ENCODE measurements at places on chromosomes 5 and 9.
A peak's percentile ranks its signal among the peaks of the same experiment; 100 is the strongest.

- DNase-seq = no peak
These were observed 210.1 kb downstream of the PRDM9 start for GRCh38 chr5:23717486-23717885.

DNA sequence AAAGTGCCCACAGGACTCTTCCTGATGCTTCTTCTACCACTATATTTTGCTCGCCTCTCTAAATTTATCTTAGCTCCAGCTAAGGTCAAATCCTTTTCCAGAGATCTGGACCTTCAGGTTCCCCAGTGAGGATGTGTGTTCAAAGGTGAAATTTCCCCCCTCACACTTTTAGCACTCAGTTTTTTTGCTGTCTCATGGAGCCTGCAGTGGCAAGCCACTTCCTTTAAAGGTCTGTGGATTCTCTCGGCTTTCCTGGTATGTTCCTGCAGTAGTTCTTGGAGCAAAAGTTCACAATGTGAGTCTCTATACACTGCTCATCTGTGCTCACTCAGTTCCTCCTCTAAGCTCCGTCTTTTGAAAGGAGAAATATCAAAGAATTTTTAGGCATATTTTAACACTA is 181.4 kb downstream of the LURAP1L start:
- no peak for DNase-seq

GRCh38 chr5:88683506-88684135 is 199.4 kb downstream of the MEF2C start:
- DNase-seq = no peak

- no peak for DNase-seq
These were observed 31.7 kb downstream of the MTX3 start for GRCh38 chr5:79959407-79959806.

DNA sequence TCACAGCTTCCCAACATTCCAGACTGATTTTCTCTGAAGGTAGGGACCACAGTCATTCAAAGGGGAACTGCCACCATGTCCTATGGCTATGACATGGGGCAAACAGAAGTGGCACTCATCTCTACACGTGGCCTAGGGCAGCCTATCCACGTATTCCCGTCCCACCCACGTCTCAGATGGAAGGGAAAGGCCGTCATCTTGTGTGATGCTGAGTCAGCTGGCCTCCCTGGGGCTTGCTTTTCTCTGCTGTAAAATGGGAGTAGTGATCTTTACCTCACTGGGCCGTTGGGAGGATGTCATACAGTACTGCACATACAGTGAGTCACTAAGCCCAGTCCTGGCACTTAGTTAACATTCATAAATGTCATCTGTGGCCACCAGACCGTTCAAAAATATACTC is 72.3 kb downstream of the RAPGEF1 start:
- DNase-seq = no peak

- DNase-seq = no peak
These were observed 137.6 kb downstream of the CCDC192 start for GRCh38 chr5:127840809-127841208.

DNA sequence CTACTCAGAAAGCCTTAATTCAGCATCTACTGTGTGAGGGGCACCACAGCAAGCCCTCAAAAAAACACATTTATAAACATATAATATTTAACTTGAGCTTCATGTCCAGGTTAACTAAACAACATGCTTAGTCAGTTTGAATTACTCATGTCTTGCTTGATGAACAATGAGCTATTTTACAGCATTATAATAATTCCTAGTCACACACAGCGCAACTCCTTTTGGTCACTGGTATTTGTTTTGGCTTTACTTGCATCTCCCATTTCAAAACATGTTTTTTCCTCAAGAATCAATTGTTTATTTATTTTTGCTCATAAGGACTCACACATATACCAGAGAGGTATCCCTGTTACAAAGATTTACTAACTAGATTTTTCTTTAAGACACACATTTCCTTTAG is 616.7 kb upstream of the DAB2 start:
- no peak for DNase-seq

GRCh38 chr5:175542232-175542965 is 64.0 kb downstream of the SFXN1 start:
- no peak for DNase-seq

- no peak for DNase-seq
These were observed 22.3 kb downstream of the GLIS3 start for GRCh38 chr9:4277531-4277991.

DNA sequence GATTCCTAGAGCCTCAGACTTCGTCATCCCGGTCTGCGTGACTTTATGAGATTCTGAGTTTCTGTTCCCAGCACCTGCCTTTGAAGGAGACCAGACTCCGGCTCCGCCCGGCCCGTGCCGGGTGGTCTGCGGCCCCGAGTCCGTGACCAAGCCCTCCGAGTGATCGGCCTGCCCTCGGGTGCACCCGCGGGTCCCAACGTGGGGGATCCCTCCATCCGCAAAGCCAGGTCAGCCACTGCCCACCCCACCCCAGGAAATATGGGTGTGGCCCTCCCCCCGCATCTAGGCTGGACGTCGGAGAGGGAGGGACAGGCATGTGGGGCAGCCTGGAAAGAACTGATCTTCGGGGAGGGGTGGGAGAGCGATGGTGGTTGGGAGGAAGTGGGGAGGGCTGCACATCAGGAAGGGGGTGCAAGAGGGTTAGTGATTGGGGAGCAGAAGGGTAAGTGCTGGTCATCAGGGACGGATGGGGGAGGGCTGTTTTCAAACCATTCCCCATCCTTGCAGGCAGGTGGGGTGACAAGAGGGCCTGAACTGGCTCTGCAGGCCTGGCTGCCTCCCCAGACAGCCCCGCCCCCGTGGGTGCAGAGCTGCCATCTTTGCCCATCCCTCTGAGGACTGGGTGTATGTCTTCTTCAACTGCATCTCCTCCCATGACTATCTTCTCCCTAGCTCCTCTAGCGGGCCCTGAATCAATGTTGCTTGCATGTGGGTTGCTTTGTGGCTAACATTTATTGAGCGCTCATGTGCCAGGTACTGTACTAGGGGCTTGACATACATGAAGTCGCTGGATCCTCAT is 747 bp downstream of the LRSAM1 start:
- peak; percentile 70 for DNase-seq

DNA sequence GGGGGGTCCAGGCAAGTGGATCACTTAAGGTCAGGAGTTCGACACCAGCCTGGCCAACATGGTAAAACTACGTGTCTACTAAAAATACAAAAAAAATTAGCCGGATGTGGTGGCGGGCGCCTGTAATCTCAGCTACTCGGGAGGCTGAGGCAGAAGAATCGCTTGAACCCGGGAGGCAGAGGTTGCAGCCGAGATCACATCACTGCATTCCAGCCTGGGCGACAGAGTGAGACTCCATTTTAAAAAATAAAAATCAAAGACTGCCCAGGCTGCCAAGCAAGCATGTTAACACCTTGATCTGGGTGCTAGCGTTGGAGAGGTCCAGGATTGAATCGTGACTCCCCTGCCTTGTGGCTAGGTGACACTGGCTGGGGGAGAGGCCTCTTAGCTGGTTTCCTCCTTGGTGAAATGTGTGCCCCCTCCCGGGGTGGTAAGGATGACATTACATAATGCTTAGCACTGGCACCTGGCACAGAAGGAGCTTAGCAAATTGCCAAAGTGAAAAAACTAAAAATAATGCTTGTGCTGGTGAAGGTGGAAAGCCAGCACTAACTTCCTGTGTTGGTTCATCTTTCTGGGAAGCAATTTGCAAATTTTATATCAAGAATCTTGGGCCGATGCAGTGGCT is 2.2 kb upstream of the CIZ1 start:
- DNase-seq = no peak
